Gastroesophageal sphincter (tissue), 4 donors: ENCODE measurements at places on chromosomes 3 and 15. TPM values are rescaled to one million over a fixed set of nuclear protein-coding genes. Genes with fewer than 3 reads are reported as not detected.
A peak's percentile ranks its signal among the peaks of the same experiment; 100 is the strongest.

GRCh38 chr3:29291260-29291981 lies 10.6 kb downstream of the RBMS3 start:
- peak; percentile 82 for ATAC-seq

DNA sequence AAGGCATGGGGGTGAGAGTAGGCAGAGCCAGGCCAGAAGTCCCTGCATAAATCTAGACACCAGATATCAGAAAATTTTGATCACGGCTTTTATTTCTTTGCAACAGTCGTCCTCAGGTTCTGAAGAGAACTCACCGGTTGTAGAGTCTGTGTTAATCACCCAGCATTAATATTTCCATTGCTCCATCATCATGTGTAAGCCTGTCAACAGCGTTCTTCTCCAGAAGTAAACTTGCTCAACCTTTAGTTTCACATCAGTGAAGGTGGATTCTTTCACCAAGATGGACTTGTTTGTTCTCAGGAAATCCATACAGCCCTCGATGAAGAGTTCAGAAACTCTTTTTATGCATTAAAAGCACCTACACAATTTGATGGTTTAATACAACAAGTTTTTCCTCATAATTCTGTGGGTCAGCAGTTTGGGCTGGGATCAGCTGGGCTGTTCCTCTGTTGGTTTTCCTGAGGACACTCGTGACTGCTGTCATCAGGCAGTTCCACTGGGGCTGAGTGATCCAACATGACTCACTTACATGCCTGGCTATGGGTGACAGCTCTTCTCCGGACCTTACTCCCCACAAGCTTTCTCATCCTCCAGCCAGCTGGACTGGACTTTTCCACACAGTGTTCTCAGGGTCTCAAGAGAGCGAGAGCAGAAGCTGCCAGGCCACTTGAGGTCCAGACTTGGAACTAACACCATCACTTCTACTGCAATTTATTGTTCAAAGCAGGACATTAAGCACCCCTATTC lies 303.4 kb downstream of the ZNF621 start:
- peak; percentile 89 for ATAC-seq

GRCh38 chr15:41565702-41566101 lies 6.7 kb downstream of the TYRO3 start:
- ATAC-seq, result no peak

- no peak for ATAC-seq
These were observed 2.3 kb downstream of the CCK start for GRCh38 chr3:42263354-42264346.

DNA sequence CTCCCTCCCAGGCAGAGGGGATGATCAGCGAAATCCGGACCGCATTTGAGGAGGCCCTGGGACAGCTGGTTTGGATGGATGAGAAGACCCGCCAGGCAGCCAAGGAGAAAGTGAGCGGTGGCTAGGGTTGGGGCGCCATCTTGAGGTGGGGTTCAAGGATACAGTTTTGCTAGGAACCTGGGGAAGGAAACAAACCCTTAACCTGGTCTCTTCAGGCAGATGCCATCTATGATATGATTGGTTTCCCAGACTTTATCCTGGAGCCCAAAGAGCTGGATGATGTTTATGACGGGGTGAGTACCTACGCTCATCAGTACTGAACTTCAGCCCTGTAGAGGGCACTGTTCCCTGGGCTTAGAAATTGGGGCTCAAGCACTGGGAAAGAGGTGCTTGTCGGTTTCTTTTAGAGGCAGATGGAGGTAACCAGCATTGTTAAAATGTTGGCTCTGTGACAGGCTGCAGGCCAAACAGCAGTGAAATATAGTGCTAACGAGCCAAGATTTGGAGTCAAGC lies 9.6 kb upstream of the PSMD2 start:
- no peak for ATAC-seq

- peak; percentile 79 for ATAC-seq
These were observed 440.2 kb downstream of the LPP start for GRCh38 chr3:188594139-188594538.

GOLGA8G gene
- not detected for total RNA-seq
